ENCODE measurements at places on chromosomes 12 and 14. TPM values are rescaled to one million over a fixed set of nuclear protein-coding genes. Genes with fewer than 3 reads are reported as not detected.

Gene GPRC5D
- not detected for total RNA-seq

Gene CELA1
- not detected for total RNA-seq

Gene GARIN6
- not detected for total RNA-seq

Gene GALNT8
- 19.7 TPM for total RNA-seq

Gene RNASE3
- total RNA-seq, result not detected

Gene ALX1
- total RNA-seq, result not detected
